ENCODE measurements at places on chromosomes 7 and 10.

DNA sequence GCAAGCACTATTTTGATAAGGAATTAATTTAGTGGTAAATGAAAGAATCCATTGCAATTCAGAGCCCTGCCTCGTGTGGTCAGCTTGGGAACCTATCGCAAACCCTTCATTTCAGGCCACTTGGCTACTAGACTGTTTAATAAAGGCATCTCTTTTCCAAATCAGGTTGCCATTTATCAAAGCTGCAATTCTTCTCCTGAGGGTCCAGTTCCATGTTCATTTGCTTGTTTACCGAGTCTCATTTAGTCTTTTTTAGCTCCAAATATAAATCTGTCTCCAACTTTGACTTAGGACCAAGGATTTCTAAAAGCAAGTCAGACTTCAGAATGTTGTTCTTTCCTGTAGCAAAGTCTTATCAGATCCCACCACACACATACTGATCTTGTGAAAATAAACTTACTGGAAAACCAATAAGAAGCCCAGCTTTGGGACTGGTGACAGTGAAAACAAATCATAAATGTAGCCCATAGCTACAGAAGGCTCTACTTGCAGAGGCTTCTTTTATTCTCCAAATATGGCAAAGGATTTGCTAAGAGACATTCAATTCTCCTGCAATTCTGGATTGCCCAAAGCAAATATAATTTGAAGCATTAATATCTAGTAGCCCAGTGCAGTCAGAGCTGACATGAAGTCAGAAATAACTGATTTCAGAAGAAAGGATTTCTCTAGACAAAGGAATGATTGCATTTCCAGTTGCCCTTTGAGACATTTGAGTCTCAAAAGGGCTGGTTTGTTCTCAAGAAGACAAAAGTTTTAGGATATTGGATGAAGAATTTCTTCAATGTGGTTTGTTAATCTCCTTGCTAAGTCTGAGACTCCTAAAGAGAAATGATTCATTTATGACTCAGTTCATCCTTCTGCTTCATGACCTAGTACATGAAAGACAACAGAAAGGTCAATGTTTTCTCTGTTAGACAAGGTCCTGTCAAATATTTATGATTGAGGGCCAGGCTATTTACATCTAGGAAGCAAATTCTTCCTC is 28.0 kb downstream of the PPP1R3C start:
- no peak for DNase-seq
- peaks cover 9% of the 10 kb centered on the region for H3K27me3 ChIP-seq
- no peak overlapping the region for H3K4me3 ChIP-seq
- no peak overlapping the region for H3K27ac ChIP-seq
- no peaks in the 10 kb centered on the region for H3K36me3 ChIP-seq
- peaks cover 2% of the 10 kb centered on the region for H3K4me1 ChIP-seq

- peaks cover 17% of the 10 kb centered on the region for H3K4me1 ChIP-seq
- peak; percentile 58 for DNase-seq
- no peaks in the 10 kb centered on the region for H3K27me3 ChIP-seq
- no peak overlapping the region for H3K4me3 ChIP-seq
- H3K27ac ChIP-seq, result peak overlapping the region; percentile 27
- H3K36me3 ChIP-seq, result no peaks in the 10 kb centered on the region
These were observed 186.2 kb downstream of the REEP3 start for GRCh38 chr10:63707254-63707910.

- no peaks in the 10 kb centered on the region for H3K27me3 ChIP-seq
- no peaks in the 10 kb centered on the region for H3K36me3 ChIP-seq
- no peak overlapping the region for H3K4me3 ChIP-seq
These were observed 30.8 kb downstream of the LRRC17 start for GRCh38 chr7:102943423-102944169.

- peaks cover 37% of the 10 kb centered on the region for H3K4me1 ChIP-seq
- peaks cover 25% of the 10 kb centered on the region for H3K36me3 ChIP-seq
- no peak overlapping the region for H3K4me3 ChIP-seq
- no peaks in the 10 kb centered on the region for H3K27me3 ChIP-seq
- H3K27ac ChIP-seq, result no peak overlapping the region
- no peak for DNase-seq
These were observed 5.9 kb downstream of the MAP3K8 start for GRCh38 chr10:30439931-30440330.

GRCh38 chr7:121449735-121450240 is 53.7 kb upstream of the FAM3C start:
- no peak for DNase-seq
- H3K4me3 ChIP-seq, result no peak overlapping the region
- H3K4me1 ChIP-seq, result no peaks in the 10 kb centered on the region

GRCh38 chr7:3214090-3214413 is 87.0 kb upstream of the SDK1 start:
- no peak overlapping the region for H3K27ac ChIP-seq
- DNase-seq, result no peak
- H3K4me1 ChIP-seq, result peaks cover 12% of the 10 kb centered on the region
- H3K36me3 ChIP-seq, result no peaks in the 10 kb centered on the region

- H3K27me3 ChIP-seq, result no peaks in the 10 kb centered on the region
- H3K4me1 ChIP-seq, result peaks cover 6% of the 10 kb centered on the region
These were observed 195.8 kb upstream of the NPVF start for GRCh38 chr7:25424113-25424512.

DNA sequence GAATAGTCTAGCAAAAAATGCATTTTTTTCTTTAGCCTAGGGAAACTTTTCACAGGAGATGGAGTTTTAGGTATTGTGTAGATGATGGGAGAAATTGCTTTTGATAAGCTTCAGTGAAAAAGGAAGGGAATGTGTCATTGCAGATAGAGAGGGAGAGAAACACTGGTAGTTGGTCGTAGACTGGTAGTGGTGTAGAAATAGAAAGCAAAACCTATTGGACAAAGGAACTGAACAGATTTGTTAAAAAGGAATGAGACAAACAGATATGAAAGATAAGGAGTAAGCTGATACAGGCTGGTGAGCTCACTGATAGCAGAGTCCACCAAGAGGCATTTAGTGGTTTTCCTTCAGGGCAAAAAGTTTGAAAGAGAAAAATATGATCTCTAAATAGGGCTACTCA is 94.3 kb downstream of the ZEB1 start:
- peaks cover 24% of the 10 kb centered on the region for H3K36me3 ChIP-seq
- H3K27me3 ChIP-seq, result no peaks in the 10 kb centered on the region
- no peak overlapping the region for H3K27ac ChIP-seq
- DNase-seq, result no peak
- peaks cover 26% of the 10 kb centered on the region for H3K4me1 ChIP-seq
- H3K4me3 ChIP-seq, result no peak overlapping the region

DNA sequence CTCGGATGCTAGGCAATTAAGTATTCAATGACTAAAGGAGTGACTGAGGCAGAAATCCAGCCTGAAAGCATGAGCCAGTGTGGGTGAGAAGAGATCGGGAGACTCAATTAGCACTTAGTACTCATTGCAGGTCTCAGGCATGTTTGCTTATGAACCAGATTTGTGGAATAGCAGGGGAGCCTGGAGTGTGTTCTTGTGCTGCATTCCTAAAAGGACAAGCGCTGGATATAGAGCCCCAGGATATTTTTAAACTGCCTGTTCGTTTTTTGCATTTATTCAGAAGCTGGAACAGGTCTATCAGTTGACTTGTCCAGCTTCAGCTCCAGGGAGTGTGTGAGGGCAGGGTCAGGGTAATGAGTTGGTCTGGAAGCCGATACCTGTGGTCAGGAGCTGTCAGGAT is 120.3 kb downstream of the BMPER start:
- no peak for DNase-seq
- H3K27me3 ChIP-seq, result peaks cover 7% of the 10 kb centered on the region
- no peaks in the 10 kb centered on the region for H3K4me1 ChIP-seq
- no peak overlapping the region for H3K27ac ChIP-seq
- H3K36me3 ChIP-seq, result no peaks in the 10 kb centered on the region

DNA sequence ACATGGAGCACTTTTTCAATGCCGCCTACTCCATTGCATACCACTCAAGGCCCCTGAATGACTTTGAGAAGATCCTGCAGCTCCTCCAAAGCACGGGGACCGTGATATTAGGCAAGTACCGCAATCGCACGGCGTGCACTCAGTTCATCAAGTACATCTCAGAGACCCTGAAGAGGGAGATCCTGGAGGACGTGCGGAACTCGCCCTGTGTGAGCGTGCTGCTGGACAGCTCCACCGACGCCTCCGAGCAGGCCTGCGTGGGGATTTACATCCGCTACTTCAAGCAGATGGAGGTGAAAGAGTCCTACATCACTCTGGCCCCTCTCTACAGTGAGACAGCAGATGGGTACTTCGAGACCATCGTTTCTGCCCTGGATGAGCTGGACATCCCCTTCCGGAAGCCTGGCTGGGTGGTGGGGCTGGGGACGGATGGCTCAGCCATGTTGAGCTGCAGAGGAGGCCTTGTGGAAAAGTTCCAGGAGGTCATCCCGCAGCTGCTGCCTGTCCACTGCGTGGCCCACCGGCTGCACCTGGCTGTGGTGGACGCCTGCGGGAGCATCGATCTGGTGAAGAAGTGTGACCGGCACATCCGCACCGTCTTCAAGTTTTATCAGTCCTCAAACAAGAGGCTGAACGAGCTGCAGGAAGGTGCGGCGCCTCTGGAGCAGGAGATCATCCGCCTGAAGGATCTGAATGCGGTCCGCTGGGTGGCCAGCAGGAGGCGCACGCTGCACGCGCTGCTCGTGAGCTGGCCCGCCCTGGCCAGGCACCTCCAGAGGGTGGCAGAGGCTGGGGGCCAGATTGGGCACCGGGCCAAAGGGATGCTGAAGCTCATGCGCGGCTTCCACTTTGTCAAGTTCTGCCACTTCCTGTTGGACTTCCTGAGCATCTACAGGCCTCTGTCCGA is 12.7 kb upstream of the ATP6V0E2 start:
- DNase-seq, result no peak
- H3K4me3 ChIP-seq, result no peak overlapping the region
- H3K4me1 ChIP-seq, result peaks cover 57% of the 10 kb centered on the region
- H3K27me3 ChIP-seq, result no peaks in the 10 kb centered on the region

DNA sequence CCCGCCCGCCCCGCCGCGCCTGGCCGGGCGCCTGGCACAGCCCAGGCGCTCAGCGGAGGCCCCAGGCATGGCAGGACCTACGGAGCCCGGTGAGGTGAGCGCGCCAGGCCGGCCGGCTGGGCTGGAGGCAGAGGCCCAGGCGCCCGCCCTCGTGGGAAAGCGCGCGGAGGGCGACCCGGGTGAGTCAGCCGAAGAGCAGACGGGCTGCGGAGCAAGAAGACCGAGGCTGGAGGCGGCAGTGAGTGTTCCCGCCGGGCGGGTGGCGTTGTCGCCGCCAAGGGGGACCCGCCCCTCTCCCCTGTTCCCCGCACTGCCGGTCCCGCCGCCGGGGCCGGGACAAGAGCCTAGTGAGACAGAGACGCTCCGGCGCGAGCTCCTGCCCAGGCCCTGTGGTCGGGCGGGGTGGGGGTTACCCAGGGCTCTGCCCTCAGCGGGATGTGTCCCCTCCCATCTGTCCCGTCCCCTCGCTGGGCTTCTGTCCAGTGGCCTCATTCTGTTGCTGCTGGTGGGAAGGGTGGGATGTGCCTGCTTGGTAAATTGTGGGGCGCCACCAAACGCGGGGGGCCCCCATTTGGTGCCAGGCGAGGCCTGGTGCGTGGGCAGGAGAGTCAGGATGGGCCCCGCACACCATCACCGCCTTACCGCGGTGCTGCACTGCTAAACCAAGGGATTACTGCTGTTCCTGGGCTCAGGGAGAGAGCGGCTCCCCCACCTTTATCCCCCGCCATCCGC is 17.0 kb upstream of the NODAL start:
- peaks cover 39% of the 10 kb centered on the region for H3K27me3 ChIP-seq
- H3K27ac ChIP-seq, result no peak overlapping the region
- peaks cover 5% of the 10 kb centered on the region for H3K4me1 ChIP-seq
- peak; percentile 52 for DNase-seq
- no peaks in the 10 kb centered on the region for H3K36me3 ChIP-seq

DNA sequence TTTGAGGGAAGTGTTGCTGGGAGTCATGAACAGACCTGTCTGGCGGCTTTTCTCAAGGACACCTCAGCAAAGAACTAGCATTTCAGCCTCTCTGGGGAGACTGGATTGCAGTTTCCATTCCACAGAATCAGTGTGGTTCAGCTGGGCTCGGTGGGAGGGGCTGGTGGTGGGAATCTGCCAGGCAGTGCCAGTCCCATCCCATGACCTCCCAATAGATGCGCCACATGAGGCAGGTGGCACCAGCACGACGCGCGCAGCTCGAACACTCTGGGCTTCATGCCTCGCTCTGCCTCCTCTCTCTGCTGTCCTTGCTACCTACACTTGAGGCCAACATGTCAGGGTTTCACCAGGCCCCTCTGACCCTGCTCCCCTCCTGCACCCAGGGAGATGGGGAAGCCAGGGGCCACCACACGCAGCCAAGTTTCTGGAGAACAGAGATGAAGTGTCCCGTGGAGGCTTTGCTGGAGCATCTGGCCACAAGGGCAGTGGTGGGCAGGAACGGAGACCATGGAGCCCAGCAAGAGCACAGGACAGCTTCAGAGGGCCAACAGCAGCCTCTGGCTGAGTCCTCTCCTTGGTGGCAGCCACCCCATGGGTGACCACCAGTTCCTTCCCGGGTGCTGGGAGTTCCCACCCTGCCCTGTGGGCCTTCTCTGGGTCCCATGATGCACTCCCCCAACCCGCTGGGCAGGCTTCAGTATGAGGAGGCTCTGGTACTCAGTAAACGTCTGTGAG is 2.3 kb downstream of the NACAD start:
- DNase-seq, result no peak
- H3K4me3 ChIP-seq, result no peak overlapping the region
- H3K4me1 ChIP-seq, result peaks cover 7% of the 10 kb centered on the region
- no peak overlapping the region for H3K27ac ChIP-seq

DNA sequence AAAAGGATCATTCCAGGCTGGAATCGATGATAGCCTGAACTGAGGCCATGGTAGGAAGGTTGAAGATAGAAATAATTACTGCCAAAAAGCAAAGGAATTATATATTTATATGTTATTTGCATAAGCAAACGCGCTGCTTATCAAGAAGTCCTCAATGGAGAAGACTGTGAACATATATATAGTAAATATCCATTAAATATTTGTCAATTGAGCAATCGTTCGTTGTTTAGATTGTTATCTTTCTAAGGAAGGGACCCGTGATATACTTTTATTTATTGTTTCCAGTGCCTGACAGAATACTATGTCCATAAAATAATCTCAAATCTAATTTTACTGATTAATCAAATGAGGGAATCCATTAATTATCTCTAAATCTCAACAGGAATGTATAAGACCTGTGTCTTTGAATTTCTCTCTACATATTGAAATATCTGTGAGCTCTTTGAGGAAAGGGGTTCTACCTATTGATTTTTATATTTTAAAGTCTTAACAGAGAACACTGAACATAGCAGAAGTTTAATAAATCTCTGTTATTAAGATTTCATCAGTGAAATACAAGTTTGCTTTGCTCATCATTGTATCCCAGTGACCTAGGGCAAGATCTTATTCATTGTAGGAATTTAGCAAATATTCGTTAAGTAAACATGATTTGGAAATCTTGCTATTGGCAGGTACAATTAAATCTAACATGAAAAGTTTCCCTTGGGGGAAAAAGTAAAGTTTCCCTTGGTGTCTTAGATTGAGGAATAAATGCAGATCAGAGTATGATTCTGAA is 12.0 kb upstream of the HERC4 start:
- DNase-seq, result no peak
- peaks cover 9% of the 10 kb centered on the region for H3K4me1 ChIP-seq
- H3K4me3 ChIP-seq, result no peak overlapping the region
- no peaks in the 10 kb centered on the region for H3K36me3 ChIP-seq
- no peak overlapping the region for H3K27ac ChIP-seq
